ENCODE measurements at places on chromosomes 11 and 22. TPM values are rescaled to one million over a fixed set of nuclear protein-coding genes. Genes with fewer than 3 reads are reported as not detected.

The CRYBA4 gene
- total RNA-seq: not detected

The SLC17A6 gene
- not detected for total RNA-seq

The KCNA4 gene
- total RNA-seq: not detected

The CRY2 gene
- total RNA-seq: 4.4 TPM

The APOC3 gene
- total RNA-seq: not detected

The MMP13 gene
- not detected for total RNA-seq

The TRIM48 gene
- total RNA-seq: not detected

The KCNJ4 gene
- under 0.01 TPM for total RNA-seq

The ANO3 gene
- total RNA-seq: not detected

The MMP7 gene
- 10.0 TPM for total RNA-seq

The APOA4 gene
- total RNA-seq: not detected

The ACRV1 gene
- under 0.01 TPM for total RNA-seq

The CNIH2 gene
- not detected for total RNA-seq

The FANCF gene
- 7.3 TPM for total RNA-seq

The APLNR gene
- total RNA-seq: under 0.01 TPM

The FIBIN gene
- total RNA-seq: not detected

The GATD1 gene
- total RNA-seq: 21.4 TPM

The NTM gene
- total RNA-seq: under 0.01 TPM

The MRPL23 gene
- total RNA-seq: 77.6 TPM

The MPPED2 gene
- 0.20 TPM for total RNA-seq

The CHRM4 gene
- not detected for total RNA-seq

The VSIG2 gene
- total RNA-seq: under 0.01 TPM

The FIBP gene
- total RNA-seq: 157 TPM

The RFPL2 gene
- total RNA-seq: not detected

The UPK3A gene
- not detected for total RNA-seq

The MOGAT2 gene
- not detected for total RNA-seq

The KCNJ11 gene
- 0.22 TPM for total RNA-seq

The TRIM49B gene
- not detected for total RNA-seq

The PANX1 gene
- 23.0 TPM for total RNA-seq

The MUC5B gene
- not detected for total RNA-seq

The OR4C13 gene
- not detected for total RNA-seq

The PIH1D2 gene
- 0.40 TPM for total RNA-seq

The CLCF1 gene
- 1.2 TPM for total RNA-seq

The ROM1 gene
- total RNA-seq: 2.4 TPM

The CTSW gene
- 0.22 TPM for total RNA-seq

The UPB1 gene
- not detected for total RNA-seq

The SELENOO gene
- 14.4 TPM for total RNA-seq

The RAB3IL1 gene
- 10.7 TPM for total RNA-seq

The PIWIL4 gene
- total RNA-seq: 0.79 TPM

The TRIM51 gene
- total RNA-seq: not detected

The PATE4 gene
- total RNA-seq: not detected

The MS4A18 gene
- not detected for total RNA-seq

The C11orf16 gene
- total RNA-seq: not detected

The PRAME gene
- not detected for total RNA-seq

The KRTAP5-2 gene
- total RNA-seq: not detected

The DEPDC7 gene
- 0.20 TPM for total RNA-seq

The SLC25A18 gene
- total RNA-seq: not detected

The GAL gene
- 0.20 TPM for total RNA-seq

Measured in lung microvascular endothelial cell (primary cell).